ENCODE measurements at places on chromosomes 3 and 15.

DNA sequence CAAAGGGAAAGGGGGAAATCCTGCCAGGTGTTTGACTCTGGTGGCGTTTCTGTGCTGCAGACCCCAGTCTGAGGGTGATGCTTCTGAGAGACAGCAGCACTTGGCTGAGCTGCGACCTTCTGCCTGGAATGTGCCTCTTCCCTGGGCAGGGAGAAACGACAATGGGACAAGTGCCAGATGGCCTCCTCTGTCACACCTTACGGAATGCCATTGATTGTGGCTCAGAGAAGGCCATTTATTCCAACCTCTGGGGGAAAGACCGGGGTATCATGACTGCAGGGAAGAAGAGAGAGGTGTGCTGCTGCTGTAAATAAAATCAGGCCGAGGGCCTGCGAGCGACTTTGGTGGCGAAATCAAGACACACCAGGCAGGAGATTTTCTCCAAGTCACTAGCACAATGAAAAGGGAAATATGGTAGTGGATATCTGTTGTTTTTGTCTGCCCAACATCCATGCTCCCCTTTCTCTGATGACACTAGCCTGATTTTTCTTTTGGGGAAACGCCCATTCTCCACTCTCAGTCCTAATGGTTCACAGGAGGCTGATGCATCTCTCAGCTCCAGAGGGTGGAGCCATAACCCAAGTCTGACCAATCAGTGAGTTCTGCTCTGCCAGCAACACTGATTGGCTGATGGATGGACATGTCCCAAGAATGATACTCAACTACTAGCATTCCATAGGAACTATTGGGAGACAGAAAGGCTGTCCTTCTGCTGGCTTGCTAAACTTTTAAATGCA, 336.1 kb downstream of the FOXP1 start:
- DNase-seq, result no peak

- no peak for DNase-seq
These were observed 139.5 kb downstream of the TBL1XR1 start for GRCh38 chr3:177057768-177058167.

DNA sequence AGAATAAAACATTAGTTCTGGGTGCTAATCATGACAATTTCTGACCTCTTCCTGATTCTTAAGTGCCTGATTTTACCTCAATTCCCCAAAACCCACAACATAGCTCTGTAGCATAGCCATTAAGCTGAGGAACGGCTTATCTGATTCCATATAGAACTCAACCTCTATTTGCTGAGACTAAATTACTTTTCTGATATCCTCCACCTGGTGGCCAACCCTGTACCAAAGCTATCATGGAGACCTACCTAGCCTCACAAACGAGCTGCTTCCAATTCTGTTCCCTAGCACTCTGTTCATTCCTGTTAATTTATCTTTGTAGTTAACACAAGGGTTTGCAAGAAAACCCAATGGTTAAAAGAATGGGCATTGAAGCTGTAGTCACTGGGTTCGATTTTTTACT, 245.2 kb downstream of the PLOD2 start:
- DNase-seq, result no peak

GRCh38 chr15:92745845-92746271, 90.3 kb upstream of the FAM174B start:
- DNase-seq, result no peak

- no peak for DNase-seq
These were observed 13.6 kb downstream of the WNT7A start for GRCh38 chr3:13866041-13866965.

DNA sequence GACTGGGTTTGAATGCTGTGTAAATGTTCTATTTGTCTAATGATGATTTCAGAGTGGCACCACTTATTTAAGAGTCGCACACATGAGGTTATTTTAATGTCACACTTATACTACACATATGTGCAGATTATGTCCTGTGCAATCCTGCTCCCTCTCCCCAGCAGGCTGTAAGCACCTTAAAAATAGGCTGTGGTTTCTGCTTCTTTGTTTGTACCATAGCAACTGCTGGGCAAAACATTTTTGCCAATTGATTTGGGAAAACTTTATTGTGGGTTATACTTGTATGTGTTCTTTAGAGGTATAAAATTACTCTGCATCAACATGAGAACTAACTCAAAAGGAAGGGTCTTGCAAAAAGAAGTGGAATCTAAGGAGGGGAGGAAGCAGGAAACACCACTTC, 318.5 kb downstream of the NTRK3 start:
- no peak for DNase-seq

DNA sequence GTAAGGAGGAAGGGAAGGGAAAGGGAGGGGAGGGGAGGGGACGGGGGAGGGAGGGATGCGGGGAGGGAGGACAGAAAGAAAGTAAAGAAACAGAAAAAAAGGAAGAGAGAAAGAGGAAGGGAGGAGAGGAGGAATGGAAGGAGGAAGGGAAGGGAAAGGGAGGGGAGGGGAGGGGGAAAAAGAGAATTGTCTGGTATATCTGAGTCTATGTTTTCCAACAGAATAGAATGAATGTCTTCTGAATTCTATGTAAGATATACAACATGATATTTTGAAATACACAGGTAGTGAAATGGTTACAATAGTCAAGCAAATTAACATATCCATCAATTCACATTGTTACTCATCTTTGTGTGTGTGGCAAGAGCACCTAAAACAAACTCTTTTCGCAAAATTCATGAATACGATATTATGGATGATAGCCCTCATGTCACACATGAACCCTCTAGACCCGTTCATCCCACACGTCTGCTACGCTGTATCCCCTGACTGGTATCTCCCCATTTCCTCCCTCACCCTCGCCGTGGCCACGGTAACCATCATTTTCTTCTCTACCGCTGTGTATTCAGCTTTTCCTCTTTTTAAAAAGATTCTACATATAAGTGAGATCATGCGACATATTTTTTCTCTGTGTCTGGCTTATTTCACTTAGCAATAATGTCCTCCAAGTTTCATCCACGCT, 168.9 kb downstream of the XXYLT1 start:
- no peak for DNase-seq

DNA sequence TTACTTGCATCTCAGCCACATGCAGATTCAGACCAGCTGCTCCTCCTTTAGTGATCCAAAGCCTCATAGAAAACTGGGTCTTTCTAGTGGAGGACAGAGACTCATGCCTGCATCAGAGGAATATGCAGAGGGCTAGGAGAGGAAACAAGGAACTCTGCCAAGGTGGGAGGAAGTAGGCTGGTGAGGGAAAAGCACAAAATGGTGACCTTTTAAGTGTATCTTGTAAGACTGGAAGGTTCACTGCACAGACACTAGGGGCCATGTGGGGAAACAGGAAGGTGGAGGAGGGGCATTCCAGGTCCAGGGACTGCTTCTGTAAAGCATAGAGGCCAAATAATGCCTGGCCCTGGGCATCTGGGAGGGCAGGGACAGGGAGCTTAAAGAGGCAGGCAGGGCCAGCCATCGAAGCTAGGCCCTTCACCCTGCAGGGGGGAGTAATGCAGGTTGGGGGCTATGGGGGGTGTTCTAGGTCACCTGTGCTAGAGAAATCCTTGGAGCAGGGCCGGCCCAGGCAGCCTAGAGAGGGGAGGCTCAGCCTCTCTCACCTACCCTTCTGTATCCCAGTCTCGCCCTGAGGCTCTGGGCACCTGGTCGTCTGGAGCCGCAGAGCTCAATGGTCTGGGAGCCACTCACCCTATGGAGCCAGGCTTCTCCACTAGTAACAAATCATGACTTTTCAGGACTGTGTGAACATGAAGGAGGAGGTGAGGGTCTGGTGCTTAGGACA, 117.7 kb downstream of the DNAJB8 start:
- DNase-seq, result no peak

DNA sequence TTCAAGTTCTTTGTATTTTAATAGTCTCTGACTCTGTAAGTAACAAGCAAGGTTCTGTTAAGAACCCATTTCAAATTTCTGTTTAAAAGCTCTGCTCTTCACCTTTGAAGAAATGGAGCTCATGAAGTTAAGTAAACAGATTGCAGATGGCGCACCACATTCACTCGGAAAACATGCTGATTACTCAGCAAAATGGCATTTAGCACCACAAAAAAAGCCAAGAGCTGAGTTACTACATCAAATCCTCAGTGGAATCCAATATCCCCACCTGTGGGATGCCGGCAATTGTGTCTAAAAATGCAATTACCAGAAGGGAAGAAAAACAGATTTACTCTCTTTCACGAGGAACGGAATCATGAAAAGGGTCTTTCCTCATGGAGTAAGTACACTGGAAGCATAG, 758.0 kb downstream of the NTRK3 start:
- DNase-seq, result no peak

DNA sequence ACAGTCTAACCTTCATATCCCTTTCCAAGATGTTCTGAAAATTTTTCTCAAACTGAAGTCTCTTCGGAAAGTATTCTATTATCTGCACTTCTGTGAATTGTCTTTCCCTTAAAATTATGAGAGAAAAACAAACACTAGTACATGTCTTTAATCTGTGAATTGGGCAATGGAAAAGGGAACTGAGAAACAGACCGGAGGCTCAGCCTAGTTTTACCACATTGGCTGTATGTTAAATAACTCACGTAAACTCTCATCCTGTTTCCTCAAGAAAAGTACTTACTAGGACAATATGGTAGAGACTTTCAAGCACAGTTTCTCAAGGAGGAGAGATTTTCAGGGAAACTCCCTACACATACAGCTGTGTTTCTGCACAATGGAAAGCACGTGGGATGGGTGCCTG, 982.2 kb upstream of the SEMA6D start:
- DNase-seq, result no peak

DNA sequence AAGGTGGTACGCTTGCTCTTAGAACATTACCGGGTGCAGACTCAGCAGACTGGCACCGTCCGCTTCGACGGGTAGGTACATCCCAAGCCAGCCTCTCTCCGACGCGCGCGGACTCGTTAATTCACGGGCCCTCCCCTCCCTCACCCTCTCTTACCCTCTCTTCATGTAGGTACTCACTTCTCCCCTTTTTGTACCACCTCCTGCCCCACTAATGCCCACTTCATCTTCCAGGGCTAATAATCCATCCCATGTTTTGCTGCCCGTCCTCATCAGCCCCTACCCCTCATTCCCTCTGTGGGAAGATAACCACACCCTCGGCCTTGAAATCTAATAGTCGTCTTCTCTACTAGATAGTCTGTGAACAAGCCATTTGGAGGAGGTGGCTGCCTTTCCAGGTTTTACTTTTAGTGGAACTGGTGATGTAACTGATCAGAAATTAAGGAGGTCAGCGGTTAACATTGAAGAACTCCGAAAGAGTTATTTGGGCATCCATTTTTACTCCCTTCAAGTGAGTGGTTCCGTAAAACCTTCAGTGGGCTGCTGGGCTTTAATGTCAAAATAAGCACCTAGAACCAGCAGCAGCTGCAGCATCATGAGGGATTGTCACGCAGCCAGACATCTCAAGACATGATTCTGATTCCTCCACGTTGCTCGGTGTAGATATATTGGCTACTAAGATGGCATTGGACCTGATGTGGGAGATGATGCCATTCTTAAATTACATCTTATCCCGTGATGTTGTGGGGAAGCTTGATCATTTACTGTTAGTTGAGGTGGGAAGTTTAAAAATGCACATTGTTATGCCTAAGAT, 1.3 kb downstream of the FEM1B start:
- DNase-seq, result no peak

GRCh38 chr3:170778240-170779217, 91.5 kb downstream of the RPL22L1 start:
- DNase-seq, result no peak

DNA sequence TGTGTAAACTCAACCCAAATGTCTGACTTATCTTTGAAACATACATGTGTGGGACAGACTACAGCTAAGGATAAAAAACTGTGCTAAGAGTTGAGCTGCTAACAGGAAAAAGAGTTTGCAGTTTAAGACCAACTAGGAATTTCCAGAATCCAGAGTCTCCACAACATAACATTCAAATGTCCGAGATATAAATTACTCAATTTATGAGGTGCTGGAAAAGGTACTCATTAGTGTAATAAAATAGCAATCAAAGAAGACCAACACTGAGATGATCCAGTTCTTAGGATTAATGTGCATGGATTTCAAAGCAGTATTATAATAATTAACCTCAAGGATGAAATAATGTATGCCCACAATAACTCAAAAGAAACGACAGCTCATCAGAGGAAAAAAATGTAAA, 426.5 kb upstream of the KCNMB2 start:
- DNase-seq, result no peak

DNA sequence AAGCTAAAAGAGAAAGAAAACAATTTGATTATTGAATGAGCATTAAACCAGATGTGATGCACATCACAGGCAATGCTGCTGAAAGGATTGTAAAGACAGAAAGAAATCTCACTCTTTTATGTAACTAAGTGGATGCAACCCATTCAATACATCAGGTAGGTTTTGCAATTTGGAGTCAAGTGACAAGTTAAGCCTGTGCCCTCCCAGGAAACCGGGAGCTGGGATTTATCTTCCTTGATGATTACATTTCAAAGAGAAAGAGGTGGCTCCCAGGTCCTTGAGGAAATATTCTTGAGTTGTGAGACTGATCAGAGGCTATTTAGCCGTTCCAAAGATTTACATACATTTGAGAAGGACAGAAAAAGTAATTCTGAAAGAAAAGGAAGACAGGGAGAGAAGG, 219.0 kb upstream of the PROK2 start:
- DNase-seq, result no peak

DNA sequence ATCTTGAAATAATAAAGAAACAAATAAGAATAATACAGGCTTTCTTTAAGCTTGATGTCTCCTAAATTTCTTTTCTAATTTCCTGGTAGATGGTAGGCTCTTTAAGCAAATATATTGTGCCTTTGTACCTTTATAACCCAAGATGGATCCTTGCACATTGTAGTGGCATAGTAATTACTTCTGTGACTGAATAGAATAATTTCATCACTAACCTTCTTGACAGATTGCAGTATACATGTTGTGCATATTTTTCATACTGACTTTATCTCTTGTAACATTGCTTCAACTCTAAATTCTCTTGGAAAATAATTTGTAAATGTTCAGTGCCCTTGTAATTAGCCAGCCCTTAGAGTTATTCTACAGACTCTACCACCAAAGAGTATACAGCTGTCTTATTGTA, 1433.8 kb upstream of the GBE1 start:
- no peak for DNase-seq

DNA sequence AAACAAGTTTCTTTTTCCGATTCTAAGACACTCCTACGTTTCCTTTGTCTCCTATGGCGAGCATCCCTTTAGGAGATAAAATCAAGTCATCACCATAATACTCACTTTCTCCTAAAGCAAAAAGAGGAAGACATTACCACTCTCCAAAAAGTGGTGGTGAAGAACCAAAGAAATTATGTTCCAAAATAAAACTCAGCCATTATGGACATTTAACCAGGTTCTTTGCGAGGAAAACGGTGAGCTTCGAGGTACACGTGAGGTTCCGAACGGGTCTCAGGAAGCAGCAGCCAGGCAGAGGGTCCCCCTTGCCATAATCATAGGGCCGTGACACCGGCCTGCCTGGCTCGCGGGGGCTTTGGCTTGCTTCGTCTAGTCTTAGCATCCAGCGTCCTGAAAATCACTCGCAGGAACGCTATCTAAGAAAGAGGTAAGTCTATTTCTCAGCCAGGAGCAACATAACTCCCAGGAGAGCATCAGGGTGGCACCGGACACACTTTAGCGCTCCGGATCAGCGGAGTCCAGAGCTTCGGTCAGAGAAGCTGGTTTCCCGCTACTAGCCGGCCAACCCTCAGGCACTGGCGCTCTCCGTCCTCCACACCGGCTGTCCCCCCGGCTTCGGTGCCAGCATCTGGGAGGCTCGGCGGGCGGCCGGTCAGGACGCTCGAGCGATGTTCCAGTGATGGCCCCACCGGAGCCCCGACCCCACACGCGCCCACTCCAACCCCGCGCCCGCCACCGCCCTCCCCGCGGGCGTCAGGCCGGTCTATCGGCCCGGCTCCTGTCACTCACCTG, 581 bp downstream of the IP6K1 start:
- DNase-seq, result no peak

- DNase-seq, result peak; percentile 62
These were observed 78.2 kb downstream of the NR2F2 start for GRCh38 chr15:96408591-96409183.

Measured in right kidney (tissue), 9 donors.